ENCODE measurements at places on chromosomes 12 and 14.

GRCh38 chr12:22313963-22314330 lies 20.6 kb downstream of the ST8SIA1 start:
- DNase-seq, result no peak

GRCh38 chr12:90026516-90026915 lies 317.9 kb upstream of the ATP2B1 start:
- DNase-seq, result no peak

- DNase-seq, result peak; percentile 62
Measured at GRCh38 chr14:59829469-59830337, 40.9 kb downstream of the RTN1 start.

GRCh38 chr14:63269561-63270225 lies 49.0 kb downstream of the GPHB5 start:
- no peak for DNase-seq

DNA sequence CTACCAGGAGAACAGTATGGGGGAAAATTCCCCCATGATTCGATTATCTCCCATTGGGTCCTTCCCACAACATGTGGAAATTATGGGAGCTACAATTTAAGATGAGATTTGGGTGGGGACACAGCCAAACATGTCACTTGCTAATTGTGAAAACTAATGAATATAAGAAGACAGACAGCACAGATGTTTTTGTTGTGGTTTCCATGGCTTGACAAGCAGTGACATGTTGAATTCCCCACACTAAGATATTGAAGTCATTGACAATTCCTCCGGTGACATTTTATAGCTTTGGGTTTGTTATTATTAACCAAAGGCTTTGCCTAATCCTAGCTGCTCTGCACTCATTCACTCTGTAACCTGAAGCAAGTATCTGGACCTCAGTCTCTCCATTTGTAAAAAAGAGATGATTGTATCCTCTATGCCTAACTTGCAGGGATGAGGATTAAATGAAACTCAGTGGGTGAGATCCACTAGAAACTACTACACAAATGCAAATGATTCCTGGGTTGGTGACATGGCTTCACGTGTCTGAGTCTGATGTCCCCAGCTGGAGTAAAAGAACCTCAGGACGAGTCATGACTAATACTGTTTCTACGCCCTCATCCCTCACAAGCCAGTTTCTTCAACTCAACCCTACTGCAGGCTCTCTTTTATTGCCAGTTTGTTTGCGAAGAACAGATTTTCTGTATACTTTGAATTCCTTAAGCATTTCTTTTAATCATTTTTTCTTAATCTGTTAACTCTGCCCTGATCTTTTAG lies 71.6 kb downstream of the ASCL1 start:
- no peak for DNase-seq

- DNase-seq, result no peak
Measured at GRCh38 chr12:115411121-115411520, 727.1 kb upstream of the TBX3 start.

DNA sequence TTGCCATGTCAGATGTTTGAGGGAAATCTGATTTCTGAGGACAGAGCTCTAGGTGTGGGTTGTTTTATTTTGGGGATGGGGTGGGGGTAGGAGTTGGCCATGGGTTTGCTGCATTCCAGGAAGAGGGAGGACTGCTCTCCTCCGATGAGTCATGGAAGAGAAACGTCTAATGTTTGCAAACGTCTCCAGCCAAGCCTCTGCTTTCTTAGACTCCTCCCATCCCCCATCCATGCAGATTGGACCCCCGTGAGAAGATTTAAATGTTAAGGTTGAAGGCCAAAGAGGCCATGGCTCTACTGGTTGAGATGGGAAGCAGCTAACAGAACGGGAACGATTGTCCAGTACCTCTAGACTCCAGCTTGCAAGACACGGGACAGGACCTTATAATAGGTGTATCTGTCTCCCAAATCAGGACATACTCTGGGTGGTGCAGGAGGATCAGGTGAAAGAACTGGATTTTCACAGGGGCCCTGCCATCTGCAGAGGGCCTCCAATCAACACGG lies 11.4 kb upstream of the ATP2A2 start:
- DNase-seq, result peak; percentile 75

- no peak for DNase-seq
Measured at GRCh38 chr12:123384994-123385376, 1.1 kb downstream of the KMT5A start.

- DNase-seq, result no peak
Measured at GRCh38 chr14:96874127-96874526, 76.9 kb downstream of the VRK1 start.

- peak; percentile 83 for DNase-seq
Measured at GRCh38 chr12:59067083-59067482, 146.8 kb upstream of the LRIG3 start.

- DNase-seq, result peak; percentile 74
Measured at GRCh38 chr12:58443981-58444371, 476.3 kb downstream of the LRIG3 start.

DNA sequence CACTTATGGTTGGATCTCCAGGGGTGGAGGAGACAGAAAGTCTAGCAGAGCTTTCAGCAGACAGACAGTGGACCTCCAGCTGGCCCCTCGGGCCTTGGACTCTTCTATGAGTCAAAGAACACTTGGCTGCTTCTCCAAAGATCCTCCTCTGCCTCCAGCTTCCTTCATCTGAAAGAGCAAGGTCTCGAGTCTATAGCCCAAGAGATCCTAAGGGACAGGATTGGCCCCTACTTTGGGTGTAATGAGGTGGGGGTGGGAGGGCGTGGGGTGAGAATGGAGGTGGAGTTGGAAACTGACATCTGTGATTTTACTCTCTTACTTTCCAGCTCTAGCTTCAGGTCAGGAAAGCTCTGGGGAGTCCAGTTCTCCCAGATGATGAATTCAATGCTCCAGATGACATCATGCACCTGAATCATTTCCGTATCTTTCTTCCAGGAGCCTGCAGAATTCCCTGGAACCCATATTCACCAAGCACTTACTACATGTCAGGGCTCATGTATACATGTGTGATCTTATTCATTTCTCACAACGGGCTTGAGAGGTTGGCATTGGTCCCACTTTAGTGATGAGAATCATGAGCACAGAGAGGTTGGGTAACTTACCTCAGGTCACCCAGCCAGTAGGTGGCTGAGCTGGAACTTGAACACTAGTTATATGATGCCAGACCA lies 10.2 kb upstream of the PGF start:
- DNase-seq, result no peak

DNA sequence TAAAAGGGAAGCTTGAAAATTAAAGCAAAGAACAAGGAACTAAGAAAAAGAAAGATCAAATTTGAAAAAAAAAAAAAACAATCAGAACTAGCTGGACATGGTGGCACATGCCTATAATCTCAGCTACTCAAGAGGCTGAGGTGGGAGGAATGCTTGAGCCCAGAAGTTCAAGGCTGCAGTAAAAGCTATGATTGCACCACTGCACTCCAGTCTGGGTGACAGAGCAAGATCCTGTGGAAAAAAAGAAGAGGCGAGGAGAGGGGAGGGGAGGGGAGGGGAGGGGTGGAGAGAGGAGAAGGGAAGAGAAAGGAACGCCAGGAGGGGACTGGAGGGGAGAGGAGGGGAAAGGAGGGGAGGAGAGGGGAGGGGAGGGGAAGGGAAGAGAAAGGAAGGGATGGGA lies 43.0 kb downstream of the EEA1 start:
- DNase-seq, result no peak

GRCh38 chr12:69442894-69443293 lies 27.3 kb upstream of the FRS2 start:
- DNase-seq, result no peak

- DNase-seq, result no peak
Measured at GRCh38 chr14:105169776-105170655, 1.4 kb upstream of the JAG2 start.

DNA sequence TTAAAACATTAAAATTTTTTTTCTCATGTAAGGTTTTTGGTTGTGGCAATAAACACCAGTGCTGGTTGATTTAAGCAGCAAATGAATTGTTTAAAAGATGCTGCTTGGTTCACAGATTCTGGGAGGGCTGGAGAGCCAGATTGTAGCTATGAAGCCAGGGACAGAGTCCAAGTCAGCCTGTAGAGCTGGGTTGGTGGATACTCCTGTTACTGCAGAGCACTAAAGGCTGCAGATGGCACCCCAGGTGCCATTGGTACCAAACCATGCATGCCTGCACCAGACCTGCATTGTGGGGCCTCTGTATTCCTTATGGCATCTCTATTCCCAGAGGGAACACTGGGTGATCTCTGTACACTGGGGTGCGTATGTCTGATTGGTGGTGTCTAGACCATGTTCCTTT lies 113.3 kb downstream of the SNAPC1 start:
- no peak for DNase-seq

- DNase-seq, result no peak
Measured at GRCh38 chr12:11663130-11663529, 13.7 kb downstream of the ETV6 start.

DNA sequence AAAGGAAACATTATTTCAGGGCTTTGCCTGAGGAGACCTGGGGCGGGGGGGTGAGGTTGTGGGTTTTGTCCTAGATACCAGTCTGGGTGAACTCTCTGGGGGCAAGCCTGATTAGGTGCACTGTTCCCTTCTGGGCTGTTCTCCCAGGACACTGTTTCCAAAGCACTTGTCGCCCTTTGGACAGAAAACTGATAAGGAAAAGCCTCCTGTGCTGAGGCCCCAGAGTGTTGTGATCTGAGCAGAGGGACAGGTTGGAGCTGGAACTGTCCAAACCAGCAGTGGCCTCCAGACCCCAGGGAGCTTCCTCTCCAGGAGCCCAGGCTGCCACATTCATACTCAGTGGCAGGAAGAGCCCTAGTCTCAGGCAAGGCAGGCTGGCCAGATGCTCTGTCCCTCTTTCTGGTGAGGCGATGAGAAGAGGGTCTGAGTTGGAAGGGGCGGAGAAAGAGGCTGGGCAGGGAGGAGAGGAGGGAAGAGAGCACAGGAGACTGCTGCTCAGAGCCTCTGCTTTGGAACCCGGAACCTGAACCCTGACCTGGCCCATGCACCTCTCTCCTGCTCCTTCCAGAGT lies 1.9 kb downstream of the GALNT16 start:
- DNase-seq, result no peak

DNA sequence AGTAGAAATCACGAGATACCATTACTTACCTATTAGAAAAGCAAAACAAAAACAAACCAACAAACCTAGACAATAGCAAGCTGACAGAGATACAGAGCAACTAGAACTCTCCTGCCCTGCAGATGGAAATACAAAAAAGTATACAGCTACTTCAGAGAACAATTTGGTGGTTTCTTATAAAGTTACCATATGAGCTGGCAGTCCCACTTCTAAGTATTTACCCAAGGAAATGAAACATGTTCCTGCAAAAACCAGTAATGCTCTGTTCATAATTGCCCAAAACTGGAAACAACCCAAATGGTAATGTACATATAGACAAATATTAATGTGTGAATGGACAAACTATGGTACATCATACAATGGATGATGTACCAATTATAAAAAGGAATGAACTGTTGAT lies 31.7 kb downstream of the FUT8 start:
- DNase-seq, result no peak

DNA sequence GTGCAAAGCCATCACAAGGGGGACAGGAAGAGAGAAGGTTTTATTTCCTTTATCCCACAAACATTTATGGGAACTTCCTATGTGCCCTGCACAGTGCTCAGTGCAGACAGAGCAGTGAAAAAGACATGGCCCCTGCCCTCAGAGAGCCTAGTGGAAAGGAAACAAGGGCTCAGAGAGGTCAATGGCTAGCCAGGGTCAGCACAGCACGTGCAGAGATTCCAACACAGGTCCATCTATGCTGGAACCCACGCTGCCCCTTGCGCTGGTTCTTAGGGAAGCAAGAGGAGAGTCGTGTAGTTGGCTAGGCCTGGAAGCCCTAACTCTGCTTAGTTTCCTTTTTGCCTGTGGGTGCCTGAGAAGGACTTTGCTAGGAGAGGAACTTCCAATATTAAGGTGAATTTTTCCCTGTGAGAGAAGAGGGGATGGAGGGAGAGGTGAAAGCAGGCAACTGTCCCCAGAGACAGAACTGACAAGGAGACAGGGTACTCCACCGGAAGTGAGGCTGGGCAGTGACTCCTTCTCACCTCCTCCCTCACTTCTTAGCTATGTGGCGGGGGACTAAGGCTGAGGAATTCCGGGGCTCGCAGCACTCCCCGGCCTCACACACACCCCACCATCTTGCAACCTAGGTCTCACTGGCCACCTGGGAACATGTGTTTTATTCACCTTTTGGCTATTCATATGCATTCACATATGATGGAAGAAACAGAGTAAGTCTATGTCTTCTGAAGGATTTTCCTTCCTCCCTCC lies 12.1 kb upstream of the GPX2 start:
- no peak for DNase-seq

DNA sequence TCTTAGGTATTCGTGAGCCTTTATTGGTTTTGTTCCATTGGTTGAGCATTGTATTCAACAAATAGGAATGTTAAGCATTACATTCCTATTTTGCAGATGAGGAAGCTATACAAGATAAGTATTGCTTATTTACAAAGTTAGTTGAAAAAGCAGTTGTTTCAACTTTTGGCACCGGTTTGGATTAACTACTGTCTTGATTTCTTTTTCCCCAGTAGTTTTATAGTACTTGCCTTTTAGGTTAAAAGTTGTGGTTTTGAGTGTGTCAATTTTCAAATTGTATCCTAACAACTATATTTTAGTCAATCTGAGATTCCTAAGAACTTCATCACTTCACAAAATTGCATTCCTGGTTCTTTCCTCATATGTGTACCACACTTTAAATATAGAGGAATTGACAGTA lies 23.8 kb upstream of the MBIP start:
- DNase-seq, result no peak

GRCh38 chr14:43480976-43481375 lies 1026.1 kb downstream of the FSCB start:
- no peak for DNase-seq

DNA sequence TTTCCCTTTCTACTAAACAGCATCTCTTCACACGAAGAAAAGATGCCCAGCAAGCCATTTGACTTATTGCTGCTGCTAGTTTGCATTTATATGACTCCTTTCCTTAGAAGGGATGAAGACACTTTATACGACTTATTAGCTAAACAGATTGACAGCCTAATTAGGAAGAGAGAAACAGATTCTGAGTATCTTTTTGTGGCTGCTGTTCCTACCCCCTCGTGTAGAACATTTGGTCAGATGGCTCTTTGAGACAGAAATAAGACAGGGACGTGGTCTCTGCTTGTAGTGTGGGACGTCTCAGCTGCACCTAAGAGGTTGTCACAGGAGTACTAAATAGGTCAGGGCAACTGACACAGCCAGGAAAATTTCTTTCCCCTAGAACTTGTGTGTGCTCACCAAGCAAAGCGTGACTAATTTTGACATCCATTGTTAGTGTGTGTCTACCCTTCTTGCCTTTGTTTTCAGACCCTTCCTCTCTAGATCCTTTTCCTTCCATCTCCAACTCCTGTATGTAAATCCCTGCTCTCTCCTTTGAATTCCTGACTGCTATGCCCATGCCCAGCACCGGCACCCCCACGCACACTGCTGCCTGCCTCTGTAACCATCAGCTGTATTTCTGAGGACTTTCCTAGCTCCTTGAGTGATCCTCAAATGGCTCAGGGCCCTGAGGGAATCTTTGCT lies 83.2 kb downstream of the DAD1 start:
- no peak for DNase-seq

DNA sequence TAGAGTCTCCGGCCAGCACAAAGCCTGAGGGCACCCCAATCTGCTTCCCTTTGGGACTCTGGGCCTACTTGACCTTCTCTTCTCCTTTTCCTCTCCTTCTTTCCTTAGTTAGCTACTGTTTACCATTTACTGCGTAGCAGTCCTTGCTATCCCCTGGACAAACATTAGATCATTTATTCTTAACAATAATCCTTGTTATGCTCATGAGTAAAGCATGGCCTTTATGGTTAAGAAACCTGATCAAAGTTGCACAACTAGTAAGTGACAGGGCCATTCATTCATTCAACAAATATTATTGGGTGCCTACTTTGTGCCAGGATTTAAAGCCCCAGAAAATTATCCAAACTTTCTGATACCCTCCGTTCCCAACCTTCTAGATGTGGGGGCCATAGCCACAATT lies 3.2 kb upstream of the HDAC7 start:
- no peak for DNase-seq
